Activated CD8-positive, alpha-beta memory T cell treated with anti-CD3 and anti-CD28 coated beads for 1 hour (primary cell): ENCODE measurements at places on chromosomes 5 and 9.

DNA sequence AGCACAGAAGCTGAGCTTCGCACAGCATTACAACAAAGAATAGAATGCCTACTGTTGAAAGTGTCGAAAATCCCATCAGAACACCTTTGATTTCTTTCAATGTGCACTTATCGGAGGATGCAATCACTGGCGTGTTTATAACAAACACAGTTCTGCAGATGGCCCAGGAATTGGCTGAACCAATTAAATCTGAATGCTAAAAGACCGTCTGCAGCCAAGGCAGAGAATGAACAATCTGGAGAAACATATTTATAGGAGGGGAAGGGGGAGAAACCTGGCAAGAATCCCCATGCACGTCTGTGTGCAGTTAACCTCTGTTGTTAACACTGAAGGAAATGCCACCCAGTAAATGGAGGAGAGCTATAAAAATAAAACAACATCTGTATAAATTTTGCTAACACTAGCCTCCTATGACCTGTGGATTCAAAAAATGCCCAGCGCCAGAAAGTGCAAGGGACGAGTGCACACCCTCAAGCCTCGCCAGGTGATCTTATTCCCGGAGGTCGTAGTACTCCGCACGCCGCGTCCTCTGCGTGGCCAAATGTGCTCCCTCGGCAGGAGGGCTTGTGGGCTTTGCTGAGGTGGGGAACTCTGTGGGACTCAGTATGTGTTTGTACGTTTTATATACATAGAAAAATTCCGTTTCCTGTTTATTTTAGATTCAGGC is 56.8 kb downstream of the PTCH1 start:
- DNase-seq = no peak

- DNase-seq = no peak
Observed at GRCh38 chr9:114678795-114679194, 3.2 kb downstream of the TEX48 start.

DNA sequence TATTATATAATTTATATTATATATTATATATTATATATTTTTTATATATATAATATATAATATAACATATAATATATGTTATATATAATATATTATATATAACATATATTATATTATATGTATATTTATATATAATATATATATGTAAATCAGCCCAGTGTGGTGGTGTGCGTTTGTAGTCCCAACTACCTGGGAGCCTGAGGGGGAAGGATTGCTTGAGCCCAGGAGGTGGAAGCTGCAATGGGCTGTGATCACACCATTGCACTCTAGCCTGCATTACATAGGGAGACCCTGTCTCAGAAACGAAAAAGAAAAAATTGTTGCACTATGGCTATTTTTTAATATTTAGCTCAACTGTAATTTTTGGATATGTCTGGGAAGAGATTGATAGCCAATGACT is 52.4 kb downstream of the NSD1 start:
- DNase-seq = no peak

DNA sequence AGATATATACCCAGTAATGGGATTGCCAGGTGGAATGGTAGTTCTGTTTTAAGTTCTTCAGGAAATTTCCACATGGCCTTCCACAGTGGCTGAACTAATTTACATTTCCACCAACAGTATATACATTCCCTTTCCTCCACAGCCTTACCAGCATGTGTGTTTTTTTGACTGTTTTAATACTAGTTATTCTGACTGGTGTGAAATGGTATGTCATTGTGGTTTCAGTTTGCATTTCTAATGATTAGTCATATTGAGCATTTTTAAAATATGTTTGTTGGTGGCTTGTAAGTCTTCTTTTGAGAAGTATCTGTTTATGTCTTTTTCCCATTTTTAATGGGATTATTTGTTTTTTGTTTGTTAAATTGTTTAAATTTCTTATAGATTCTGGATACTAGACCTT is 208.9 kb downstream of the CFAP90 start:
- no peak for DNase-seq

DNA sequence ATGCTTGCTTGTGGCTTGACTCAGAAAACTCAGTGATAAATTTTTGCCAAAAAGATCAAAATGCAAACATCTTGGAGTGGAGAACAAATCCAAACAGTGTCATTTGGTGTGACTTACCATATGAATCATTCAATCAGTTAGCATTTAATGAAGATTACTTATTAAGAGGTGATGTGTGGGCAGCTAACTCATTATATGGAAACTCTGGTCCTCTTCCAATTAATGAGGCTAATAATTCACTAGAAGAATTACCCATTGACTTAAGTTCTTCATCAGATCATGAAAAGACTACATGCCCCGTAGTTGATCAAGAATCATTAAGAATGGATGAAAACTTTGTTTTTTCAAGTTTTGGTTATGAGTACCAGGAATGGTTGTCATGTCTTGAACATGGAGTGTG is 141.8 kb downstream of the UNC13B start:
- DNase-seq = no peak

DNA sequence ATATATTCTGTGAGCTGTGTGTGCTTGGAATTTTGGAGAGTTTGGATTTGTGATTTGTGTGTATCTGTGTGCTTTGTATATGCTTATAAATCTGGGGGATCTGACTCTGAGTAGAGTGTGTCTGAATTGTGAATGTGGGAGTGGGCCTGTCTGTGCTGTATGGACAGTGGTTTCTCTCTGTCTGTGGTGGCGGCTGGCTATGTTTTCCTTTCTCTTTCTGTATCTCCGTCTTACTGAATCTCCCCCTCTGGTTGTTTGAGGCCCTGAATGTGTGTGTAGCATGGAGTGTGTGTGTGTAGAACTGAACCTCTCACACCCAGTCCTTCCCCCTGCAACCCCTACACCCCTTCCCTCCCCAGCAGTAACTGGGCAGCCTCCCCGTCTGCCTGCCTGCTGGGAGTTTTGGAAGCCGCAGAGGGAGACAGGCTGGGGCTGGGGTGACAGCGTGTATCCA is 4.7 kb downstream of the CXXC5 start:
- no peak for DNase-seq

DNA sequence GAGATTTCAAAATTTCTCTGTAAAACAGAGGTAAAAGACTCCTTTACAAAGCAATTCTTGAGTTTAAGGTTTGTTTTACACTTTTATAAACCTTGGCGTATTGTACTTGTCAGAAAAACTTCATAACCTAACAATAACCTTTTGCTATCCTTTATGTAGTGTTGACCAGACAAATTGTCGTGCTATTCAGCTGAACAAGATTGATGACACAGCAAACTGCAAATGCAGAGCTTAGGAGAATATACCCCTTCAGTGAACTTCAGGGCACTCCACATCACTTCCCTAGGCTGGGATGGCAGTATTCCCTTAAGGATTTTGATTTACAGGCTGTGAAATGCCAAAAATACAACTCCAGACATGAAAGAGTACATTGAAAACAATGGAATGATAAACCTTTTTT is 89.2 kb upstream of the CDH18 start:
- DNase-seq = no peak

DNA sequence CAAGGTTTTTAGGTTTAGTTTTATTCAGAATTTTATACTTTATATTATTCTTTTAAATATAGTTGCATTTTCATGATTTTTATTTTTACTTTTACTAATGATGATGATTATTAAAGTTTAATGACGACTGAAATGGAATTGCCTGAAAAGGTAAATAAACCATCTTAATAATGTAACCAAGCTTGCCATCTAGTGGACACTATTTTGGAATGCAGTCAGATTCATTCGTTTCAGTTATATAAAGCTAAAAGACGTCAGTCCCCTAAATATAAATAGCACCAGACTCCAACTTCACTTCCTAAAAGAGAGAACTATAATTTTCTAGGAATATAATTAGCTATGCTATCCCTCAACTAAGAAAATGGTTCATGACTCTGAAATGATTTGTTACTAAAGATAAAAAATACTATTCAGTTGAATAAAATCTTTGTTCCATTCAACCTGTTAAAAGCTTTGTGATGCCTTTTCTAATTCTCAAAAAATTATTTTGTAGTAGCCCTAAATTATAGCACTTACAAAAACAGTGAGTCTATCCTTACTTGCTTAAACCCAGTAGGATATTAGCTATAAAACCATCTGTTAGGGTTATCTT is 19.9 kb downstream of the ABITRAM start:
- no peak for DNase-seq

GRCh38 chr5:119396030-119396664 is 40.3 kb downstream of the TNFAIP8 start:
- no peak for DNase-seq

- DNase-seq = no peak
Observed at GRCh38 chr5:105530716-105531261, 1968.2 kb upstream of the NUDT12 start.
